ENCODE measurements at places on chromosomes 4 and X.
A peak's percentile ranks its signal among the peaks of the same experiment; 100 is the strongest.

DNA sequence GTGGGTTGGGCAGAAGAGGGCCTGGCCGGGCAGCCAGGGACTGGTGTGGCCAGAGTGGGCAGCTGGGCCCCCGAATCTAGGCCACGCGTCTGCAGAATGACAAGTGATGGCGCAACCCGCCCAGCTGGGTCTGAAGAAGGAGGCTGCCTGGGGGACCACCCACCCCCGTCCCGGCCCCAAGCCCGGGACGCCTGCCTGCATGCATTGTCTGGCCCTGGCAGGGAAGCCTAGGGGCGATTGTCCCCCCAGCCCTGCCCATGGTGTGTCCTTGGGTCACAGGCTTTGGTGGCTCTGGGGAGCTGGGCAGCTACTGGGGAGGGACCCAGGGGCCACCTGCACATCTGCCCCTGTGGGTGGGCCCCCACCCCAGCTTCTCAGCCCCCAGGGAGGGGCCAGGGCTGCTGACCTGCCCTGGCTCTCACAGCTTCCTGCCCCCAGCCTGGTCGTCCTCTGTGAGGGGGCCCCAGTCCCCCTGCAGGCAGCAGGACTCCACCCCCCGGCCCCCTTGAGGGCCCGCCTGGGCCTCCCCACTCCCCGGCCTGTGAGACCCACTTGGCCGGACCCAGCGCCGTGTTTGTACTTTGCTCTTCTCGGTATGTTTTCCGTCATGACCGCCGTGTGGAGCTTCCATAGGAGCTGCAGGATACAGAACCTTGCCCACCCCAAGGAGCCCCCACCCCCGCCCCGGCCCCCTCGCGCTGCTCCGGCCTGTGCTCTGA, 4.9 kb downstream of the FGFR3 start:
- no peak for DNase-seq

GRCh38 chr4:43223820-43224219, 331.3 kb downstream of the GRXCR1 start:
- DNase-seq = no peak

DNA sequence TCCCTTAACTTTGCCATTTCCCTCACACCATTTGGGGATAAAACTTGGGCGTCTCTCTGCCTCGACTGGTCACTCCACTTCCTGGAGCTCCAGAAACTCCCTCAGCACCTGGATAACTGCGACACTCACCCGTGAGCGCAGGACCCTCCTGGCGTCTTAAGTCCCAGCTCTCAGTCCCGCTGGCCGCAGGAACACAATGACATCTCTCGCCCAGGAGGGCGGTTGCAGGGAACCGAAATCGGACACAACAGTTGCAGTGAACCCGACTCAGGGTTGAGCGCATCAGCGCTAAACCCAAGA, 370.9 kb upstream of the SMIM31 start:
- DNase-seq = no peak

DNA sequence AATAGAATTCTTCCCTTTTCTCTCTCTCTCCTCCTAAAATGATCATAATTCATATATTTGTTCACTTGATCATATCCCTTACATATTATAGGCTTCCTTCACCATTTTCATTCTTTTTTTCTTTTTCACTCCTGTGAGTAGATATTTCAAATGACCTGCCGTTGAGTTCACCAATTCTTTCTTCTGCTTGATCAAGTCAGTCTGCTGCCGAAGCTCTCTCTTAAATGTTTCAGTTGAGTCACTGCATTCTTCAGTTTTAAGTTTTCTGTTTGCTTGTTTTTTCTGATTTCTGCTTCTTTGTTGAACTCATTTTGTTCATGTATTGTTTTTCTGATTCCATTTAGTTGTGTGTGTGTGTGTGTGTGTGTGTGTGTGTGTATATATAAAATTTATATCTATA, 354.3 kb downstream of the GPAT3 start:
- no peak for DNase-seq

- no peak for DNase-seq
These were observed 10.7 kb downstream of the PLS3 start for GRCh38 chrX:115571712-115572111.

DNA sequence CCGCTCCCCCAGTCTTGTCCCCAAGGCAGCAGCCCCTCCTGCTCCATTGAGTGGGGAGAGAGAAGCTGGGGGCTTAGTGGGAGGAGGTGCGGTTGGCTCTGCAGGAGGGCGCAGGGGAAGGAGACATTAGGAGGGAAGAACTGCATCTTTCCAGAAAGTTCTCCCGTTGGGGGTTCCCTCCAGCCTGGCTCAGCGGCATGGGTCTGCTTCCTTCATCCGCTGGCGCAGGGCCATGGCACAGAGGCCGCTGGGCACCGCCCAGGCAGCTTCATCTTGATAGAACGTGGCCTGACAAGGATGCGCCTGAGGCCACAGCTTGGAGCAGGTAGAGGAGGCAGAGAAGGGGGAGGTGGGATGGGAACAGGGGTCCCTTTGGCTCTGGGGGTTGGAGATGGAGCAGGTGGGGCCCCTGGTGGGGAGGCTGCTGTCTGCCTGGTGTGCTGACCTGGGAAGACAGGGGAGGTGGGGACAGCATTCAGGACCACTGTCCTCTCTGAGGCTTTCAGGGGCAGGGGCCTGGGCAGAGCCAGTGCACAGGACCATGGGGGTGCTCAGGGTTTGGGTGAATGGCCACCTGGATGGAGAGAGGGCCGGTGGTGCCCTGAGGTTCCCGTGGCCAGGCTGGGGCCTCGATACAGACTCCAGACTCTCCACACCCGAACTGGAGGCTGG, 12.1 kb downstream of the DOK7 start:
- no peak for DNase-seq

DNA sequence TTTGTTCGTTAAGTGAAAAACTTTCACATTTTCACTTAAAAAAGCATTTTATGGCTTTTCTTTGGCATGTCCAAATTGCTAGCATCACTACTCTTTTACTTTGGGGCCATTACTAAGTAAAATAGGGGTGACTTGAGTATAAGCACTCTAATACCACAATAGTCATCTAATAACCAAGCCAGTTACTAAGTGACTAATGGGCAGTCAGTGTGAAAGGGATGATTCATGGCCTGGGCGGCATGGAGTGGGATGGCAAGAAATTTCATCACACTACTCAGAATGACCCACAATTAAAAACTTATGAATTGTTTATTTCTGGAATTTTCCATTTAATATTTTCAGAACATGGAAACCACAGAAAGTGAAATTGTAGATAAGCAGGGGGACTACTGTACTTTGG, 60.9 kb downstream of the BMP15 start:
- DNase-seq = no peak

DNA sequence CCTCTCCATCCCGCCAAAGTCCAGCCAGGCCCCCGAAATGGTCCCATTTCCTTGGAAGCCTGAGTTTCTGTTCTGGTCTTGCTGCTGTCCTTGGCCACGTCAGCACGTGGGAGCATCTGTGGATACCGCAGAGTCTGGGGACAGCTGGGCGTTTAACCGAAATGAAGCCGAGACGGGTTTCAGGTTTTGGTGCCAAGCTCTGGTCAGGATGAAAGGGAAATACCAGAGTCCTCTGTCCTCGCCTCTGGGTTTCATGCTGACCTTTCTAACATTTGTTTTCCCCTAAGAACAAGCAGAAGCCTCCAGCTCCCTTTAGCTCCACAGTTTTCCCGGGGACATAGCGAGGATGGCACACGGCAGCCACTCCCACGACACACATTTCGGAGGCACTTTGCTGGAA, 19.7 kb downstream of the SHOX start:
- no peak for DNase-seq

DNA sequence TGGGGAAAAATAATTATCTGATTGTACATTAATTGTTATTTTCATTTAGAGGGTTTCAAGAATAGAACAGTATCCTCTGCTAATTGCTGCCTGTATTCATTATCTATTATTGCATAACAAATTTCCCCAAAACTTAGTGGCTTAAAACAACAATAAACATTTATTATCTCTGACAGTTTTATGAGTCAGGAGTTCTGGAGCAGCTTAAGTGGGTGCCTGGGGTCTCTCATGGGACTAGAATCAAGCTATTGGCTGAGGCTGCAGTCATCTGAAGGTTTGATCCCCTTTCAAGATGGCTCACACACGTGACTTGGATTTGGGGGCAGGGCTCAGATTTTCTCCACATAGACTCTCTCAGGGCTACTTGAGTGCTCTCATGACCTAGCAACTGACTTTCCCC, 98.1 kb upstream of the JADE1 start:
- no peak for DNase-seq

DNA sequence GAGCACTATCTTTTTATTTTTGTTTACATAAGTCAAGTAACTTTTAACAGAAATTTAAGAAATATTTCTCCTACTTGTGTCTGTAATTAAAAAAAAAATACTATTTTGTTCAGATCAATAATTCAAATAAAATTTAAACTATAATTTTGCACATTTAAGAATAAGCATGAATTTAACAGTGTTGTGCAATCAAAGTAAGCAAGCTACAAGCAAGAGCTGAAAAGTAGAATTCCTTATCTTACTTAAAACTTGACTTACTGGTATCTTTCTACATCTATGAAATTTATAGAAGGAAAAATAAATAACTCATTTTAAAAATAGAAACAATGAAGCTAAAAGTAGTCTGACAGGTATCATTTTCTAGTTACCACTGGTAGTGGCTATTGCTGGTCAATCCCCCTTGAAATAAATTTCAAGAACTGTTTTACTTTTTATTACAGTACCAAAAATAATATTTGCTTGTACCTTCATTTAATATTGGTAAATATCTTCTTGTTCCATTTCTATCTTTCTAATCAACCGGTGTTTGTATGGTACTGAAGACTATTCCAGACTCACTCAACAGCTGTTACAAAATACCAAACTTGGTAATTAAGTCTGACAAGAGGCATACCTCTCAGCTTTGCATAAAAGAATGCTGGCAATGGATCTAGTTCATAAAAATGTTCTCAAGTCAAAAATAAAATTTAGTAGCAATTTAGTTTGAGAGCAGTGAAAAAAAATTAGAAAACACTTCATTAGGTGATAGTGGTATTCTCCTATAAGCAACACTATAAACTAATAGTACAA, 62.2 kb downstream of the NOCT start:
- no peak for DNase-seq

DNA sequence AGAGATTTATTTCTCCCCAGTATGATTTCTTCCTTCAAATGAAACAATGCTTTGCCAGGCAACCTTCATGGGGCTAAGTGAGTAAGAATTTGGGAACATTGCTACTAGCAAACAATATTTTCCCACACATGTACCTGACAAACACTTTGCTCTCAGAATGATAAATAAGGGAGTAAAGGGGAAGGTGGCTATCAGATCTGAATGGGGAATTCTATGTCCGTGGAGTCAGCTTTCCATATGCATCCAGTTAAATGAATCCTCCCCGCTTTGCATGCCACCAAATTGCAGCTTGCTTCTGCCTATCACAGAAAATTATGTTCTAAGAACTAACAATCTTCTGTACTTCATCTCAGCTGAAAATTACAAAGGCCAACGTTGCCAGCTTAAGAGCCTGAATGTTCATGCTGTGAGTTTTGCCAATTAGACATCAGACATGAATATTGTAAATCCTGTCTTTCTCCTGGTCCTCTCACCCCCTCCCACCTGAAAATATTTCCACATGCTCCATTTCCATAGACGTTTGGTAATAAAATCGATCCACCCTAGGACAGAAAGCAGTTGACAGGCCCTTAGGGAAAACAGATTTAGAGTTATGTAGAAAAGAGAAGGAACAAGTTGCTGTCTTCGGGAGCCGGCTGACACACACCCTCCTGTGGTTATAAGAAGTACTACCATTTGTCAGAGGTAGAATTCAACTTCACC, 6.3 kb downstream of the MEPE start:
- no peak for DNase-seq

GRCh38 chrX:112083624-112084326, 1.2 kb upstream of the TRPC5 start:
- no peak for DNase-seq

GRCh38 chr4:128841402-128841801, 31.9 kb downstream of the JADE1 start:
- no peak for DNase-seq

DNA sequence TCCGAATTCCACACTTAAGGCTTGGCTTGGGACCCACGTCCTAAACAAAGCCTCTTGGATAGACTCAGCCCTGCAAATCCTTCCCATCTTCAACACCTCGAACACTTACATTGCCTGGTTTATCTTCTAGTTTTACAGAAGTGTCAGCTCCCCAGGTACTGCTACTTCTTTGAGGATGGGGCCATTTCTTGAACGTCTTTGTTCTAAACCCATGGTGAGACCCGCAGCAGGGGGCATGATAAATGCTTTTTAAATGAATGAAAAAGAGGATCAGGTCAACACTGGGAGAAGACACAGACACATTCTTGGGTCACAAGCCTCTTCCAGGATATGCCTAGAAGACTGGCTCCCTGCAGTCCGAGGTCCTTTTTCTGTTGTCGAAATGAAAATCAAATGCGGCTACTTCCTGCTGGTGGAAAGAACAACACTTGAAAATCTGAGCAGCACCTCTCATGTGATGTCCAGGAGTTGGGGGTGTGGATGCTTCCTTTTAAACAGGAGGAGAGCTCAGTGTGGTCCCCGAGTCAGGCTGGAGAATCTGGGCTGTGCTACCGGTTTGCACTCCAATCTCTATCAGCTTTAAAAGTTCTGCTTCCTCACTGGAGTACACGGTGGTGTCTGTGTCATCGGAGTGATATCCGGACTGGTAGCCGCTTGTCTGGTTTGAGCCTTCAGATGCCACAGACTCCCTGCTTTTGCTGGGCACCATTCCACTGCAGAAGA, 45.8 kb downstream of the KDR start:
- DNase-seq = no peak

GRCh38 chrX:8297766-8298165, 126.7 kb upstream of the VCX2 start:
- DNase-seq = no peak

GRCh38 chrX:153582896-153583295, 16.0 kb downstream of the CCNQ start:
- DNase-seq = peak; percentile 61

GRCh38 chr4:81429031-81429430, 42.7 kb downstream of the RASGEF1B start:
- DNase-seq = no peak

DNA sequence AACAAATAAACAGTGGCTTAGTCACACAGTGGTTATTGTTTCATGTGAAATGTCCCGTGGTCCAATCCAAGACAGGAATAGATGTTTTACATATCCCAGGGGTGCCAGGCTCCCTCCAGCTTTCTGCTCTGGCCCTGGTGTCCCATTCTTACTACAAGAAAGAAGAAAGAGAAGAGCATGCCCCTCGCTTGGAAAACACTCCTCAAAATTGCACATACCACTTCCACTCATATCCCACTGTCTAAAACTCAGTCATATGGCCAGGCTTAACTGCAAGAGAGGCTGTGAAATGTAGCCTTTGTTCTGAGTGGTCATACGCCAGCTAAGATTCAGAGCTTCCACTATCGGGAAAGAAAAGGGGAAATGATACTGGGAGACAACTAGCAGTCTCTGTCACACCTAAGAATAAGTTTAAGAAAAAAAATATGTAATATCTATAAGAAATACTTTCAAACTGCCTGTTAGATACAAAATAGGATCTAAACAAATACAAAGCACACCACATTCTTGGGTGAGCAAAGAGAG, 306.8 kb upstream of the FAM241A start:
- DNase-seq = no peak

DNA sequence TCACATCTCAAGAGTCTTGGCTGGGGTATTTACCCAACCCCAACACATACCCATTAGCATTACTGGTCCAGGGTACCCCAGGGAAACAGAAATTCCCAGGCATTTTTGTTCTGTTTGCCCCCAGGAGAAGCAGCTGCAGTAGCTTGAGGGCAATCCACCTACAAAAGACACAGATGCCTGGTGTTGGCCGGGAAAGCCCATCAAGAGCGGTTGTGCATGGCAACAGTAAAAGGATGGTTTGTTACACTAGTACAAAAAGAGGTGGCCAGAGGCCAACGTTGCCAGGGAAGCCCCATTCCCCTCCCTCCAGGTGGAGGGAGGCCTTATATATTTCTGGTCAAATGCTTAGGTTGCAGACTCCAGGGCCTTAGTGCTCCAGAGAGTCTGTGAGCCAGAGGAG, 637.8 kb downstream of the BCOR start:
- DNase-seq = no peak

Measured in activated naive CD8-positive, alpha-beta T cell treated with anti-CD3 and anti-CD28 coated beads, Interleukin-2, amount 50 U/mL, for 24 hours (primary cell).